ENCODE measurements at places on chromosomes 6 and 20.

DNA sequence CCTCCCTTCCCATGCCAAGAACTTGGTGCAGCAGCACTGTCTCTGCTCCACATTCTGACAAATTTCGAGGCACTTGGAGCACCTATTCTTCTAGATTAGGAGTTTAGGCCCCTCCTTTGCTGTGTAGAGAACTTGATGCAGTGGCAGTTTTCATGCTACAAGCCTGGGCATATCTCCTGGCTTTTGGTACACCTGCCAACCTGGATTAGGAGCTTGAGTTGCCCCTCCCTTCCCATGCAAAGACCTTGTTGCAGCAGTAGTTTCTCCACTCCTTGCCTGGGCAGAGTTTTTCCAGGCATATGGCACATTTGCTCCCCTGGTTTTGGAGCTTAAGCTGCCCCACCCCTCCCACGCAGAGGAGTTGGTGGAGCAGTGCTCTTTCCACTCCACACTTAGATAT, 956.1 kb downstream of the EYS start:
- H3K27me3 ChIP-seq, result no peaks in the 10 kb centered on the region
- no peak for DNase-seq
- H3K4me1 ChIP-seq, result no peaks in the 10 kb centered on the region

GRCh38 chr20:50321797-50322480, 131.3 kb downstream of the CEBPB start:
- peaks cover 11% of the 10 kb centered on the region for H3K4me1 ChIP-seq
- H3K36me3 ChIP-seq, result peaks cover 2% of the 10 kb centered on the region
- no peak for DNase-seq
- no peak overlapping the region for H3K27ac ChIP-seq
- H3K27me3 ChIP-seq, result peaks cover 15% of the 10 kb centered on the region
- no peak overlapping the region for H3K4me3 ChIP-seq

DNA sequence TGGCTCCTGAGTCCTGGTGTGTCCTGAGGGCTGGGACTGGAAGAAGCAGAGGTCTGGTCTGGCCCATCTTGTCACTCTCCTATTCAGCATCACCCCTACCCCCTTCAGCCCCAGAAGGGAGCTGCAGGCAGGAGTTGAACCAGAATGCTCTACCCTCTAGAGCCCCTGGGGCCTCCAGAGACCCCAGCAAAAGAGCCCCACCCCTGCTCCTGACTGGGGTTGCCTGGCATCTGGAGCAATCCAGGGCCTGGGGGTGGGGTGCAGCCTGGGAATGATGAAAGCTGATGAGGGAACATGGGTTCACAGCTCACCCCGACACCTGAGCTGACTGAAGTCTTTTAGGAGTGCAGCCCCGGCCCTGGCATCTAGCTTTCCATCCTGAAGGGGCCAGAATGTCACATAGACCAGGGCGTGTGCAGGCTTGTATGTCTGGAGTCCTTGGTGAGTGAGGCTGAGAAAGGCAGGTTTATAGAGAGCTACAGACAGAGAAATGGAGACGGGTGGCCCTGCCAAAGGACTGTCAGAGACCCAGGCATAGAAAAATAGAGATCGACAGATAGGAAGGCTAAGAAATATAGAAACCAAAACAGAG, 12.2 kb downstream of the FGD2 start:
- peaks cover 44% of the 10 kb centered on the region for H3K4me1 ChIP-seq
- peaks cover 3% of the 10 kb centered on the region for H3K36me3 ChIP-seq
- peak overlapping the region; percentile 70 for H3K27ac ChIP-seq
- H3K27me3 ChIP-seq, result no peaks in the 10 kb centered on the region

DNA sequence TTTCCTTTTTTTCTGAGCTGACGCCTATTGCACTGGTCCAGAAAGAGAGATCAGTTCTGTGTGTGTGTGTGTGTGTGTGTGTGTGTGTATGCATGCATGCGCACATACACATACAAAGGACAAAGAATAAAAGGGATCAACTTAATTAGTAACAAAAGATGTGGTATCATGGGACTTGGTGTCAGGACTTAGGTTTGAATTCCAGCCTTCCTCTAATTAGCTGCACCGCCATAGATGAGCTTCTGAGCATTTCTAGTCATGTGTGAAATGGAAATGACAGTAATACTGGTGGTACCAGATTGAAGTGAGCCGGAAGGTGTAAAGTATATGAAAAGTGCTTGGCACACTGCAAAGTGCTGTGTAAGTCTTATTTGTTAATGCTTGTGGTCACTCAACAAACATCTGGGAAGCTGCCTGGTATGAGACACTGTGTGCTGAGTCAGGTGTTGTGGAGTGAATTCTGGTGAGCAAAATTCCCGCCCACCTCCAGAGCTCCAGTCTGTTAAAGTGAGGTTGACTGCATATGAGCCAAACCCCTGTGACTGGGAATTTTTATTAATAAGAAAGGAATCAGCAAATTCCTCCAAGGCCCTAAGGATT, 12.4 kb downstream of the DAAM2 start:
- no peaks in the 10 kb centered on the region for H3K4me1 ChIP-seq
- H3K4me3 ChIP-seq, result no peak overlapping the region
- peaks cover 13% of the 10 kb centered on the region for H3K27me3 ChIP-seq
- H3K27ac ChIP-seq, result no peak overlapping the region

- no peaks in the 10 kb centered on the region for H3K27me3 ChIP-seq
- H3K27ac ChIP-seq, result no peak overlapping the region
- DNase-seq, result no peak
- peaks cover 24% of the 10 kb centered on the region for H3K36me3 ChIP-seq
- peaks cover 36% of the 10 kb centered on the region for H3K4me1 ChIP-seq
Measured at GRCh38 chr20:47269309-47270165, 87.0 kb downstream of the ZMYND8 start.

Data from activated naive CD8-positive, alpha-beta T cell treated with anti-CD3 and anti-CD28 coated beads, Interleukin-2, amount 10 ng/mL, durations not matched to agents 7 days and 5 days (primary cell).